ENCODE measurements at places on chromosomes 2 and 18.

DNA sequence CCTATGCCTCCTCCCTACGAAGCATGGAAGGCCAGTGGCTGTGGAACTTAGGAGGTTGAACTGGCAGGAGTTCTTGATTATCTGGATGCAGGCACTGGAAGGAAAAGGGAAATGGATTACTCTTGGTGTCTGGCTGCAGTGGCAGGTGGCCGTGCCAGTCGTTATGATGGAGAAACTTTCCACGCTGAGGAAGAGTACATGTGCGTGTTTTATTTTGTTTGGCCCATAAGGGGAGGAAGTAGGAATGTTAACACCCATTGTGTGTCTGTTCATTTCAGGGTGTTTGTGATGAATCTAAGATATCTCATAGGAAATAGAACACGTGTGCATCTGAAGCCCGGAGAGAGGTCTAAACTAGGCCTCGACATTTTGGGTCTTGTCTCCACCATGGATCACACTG is 122.8 kb upstream of the NFATC1 start:
- DNase-seq = no peak

GRCh38 chr18:4599312-4599711 is 144.2 kb upstream of the DLGAP1 start:
- DNase-seq = no peak

GRCh38 chr18:60502591-60502990 is 130.0 kb upstream of the MC4R start:
- DNase-seq = no peak

GRCh38 chr2:157418239-157418641 is 25.6 kb downstream of the CYTIP start:
- no peak for DNase-seq

DNA sequence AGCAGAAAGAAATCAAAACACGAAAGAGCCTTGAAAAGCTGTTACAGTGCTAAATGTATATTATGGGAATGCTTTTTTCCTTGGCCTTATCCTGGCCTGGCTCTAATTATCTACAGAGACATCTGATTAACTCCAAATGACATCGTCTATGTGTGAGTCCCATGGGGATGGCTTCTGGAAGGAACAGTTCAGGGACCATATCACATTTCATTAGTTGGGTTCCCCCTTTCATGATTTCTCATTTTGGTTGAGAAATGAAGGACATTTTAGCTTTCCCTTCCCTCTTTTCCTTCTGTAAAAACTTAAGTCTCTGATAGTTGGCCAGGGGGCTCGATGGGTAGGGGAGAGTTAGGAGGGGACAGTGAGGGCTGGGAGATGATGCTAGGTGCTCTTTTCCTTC is 116.7 kb downstream of the PRKCE start:
- DNase-seq = no peak

DNA sequence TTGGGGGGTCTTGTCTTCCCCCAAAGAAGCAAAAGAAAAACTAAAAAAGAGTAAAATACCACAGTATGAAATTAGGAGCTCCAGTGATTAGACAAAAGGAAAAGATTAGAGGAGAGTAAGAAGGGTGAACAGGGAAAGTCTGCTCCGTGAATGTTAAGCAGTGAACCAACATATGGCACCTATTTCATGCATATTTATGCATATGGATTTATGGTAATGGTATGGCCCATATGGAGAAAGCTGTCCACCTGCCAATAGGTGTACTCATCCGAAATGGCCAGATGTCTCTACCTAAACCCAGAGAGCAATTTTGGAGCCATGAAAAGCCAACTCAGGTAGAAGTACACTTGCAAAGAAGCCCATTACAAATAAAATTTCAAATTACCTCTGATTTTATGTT is 404.0 kb upstream of the RAB6C start:
- no peak for DNase-seq

GRCh38 chr2:234334151-234334550 is 162.7 kb downstream of the ARL4C start:
- no peak for DNase-seq

- DNase-seq = no peak
Observed at GRCh38 chr2:168194784-168195522, 52.4 kb downstream of the STK39 start.

- DNase-seq = no peak
Observed at GRCh38 chr2:200787351-200788120, 24.2 kb upstream of the BZW1 start.

DNA sequence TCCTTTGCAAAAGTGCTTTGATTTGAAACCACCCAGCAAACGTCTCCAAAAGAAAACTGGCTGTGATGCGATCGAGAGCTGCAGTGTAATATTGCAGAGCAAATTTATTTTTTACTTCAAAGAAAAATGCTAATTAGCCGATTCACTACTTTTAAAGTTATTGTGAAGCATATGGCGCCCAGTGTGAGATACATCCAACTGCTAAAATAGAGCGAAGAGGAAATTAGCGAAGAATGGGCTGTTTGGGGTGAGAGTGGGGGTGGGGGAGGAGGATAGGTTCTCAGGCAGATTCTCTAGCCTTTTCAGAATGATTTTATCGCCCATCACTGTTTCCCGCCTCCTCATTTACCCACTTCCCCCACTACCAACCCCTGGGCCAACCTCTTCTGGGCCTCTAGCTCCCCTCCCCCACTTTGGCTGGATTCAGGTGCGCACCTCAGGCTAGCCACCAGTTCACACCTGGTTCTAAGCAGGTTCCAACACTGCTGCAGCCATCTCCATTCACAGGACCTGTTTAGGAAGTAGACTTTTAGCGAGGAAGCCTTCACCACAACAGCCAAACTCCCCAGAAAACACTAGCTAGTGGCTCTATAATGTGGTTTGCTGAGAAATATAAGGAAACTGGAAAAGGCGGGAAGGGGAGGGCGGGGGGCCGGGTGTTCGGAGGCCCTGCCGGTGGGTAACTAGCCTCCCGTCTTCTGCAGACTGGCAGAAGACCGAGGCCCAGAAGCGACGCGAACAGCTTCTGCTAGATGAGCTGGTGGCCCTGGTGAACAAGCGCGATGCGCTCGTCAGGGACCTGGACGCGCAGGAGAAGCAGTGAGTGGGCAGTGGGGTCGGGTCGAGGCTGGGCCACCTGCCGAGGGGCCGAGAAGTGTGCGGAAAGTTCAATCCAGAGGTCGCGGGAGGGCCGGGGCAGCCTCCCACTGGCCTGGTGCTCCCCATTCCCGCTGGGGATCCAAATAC is 6.0 kb upstream of the OTX1 start:
- DNase-seq = no peak

DNA sequence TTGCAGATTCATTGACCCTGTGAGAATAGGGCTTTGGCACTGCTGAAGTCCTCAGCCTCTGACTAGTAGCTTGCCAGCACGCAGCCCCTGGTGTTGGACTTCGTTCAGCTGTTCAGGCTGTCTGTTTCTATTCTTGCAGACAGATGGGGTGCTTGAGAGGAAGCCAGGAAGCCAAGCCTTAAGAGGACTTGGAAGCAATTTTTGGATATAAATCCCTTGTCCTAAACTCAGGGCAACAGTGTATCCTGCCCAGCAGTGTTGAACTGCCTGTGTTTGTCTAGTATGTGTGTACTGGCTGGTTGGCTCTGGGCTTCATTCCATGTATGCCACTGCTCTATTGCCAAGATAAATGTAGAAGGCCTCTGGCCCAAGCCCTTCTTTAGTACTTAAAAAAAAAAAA is 108.6 kb downstream of the COMMD1 start:
- DNase-seq = no peak

GRCh38 chr18:36993068-36993467 is 164.1 kb downstream of the KIAA1328 start:
- no peak for DNase-seq

DNA sequence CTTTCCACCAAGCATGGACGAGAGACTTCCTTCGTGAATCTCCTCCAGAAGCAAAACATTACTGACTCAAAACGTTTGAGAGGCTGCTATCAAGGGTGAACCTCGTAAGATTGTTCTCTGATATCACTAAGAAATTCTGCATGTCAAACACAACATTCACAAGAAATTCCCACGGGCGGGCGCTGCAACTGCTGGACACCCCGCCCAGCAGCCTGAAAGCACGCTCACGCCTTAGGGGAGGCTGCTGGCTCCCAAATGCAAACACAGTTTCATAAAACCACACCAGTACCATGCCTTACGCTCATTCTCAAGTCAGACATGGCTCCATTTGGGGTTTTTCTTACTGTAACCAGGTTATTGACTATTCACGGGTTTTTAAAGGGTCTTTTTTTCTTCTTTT is 39.0 kb downstream of the MBP start:
- DNase-seq = no peak

DNA sequence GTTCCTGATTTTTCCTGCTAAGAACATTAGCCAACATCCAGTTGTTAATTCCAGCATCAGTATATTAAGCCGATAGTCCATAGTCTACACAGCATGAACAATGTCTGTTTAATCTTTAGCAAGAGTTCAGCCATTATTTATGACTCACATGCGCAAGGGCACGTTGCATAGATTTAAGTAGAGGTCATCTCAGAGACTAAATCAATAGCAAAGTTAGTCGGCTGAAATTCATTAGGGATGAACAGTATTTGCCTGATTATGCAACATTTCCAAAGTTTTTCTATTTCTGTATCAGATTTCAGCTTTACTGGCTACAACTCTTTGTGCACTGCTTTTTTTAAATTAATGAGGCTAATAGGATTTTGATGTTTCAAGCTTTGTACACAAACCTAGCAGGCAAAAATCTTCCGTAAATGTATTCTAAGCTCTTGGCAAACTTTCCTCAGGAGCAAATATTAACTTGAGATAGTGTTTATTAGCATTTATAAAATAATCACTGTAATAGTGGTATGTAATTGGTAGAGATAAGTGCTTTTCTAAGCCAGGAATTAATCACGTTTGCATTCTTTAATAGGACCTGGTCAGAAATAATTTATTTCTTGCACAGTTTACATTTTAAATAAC is 578.7 kb upstream of the ID2 start:
- DNase-seq = no peak

DNA sequence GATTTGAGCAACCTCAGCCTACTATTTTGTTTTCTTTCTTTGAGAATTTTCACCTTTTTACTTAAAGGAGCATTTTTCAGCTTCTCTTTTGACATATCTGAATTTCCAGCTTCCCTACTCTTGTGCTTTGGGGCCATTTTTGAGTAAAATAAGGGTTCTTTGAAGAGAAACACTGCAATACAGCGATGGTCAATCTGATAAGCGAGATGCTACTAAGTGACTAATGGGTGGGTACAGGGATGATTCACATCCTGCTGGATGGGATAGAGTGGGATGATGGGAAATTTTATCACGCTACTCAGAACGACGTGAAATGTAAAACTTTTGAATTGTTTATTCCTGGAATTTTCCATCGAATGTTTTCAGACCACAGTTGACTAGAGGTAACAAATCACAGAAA is 211.5 kb downstream of the TMEM247 start:
- no peak for DNase-seq

- no peak for DNase-seq
Observed at GRCh38 chr18:46321955-46322354, 217.8 kb downstream of the HAUS1 start.

DNA sequence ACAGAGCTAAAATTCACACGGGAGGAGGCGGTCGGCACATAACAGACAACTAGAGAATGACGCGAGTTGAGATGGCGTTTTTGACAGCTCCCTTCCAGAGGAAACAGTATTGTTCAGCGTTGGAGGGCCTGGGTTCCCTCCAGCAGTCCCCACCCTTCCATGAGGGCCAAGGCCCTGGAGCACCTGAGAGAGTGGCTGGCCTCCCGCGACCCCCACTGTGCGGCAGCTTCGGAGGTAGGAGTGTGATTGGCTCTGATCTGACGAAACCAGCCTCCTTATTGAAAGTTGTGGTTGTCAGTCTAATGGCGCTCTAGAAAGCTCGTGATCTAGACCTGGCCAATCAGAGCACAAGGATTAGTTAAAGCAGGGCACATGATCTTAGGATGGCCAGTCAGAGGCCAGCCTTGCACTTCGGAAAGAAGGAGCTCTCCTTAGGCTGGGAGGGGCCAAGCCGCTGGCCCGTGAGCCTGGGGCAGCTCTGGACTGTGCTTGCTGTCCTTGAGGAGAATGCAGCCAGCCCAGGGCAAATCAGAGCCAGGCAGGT is 104.5 kb upstream of the CELF4 start:
- no peak for DNase-seq

DNA sequence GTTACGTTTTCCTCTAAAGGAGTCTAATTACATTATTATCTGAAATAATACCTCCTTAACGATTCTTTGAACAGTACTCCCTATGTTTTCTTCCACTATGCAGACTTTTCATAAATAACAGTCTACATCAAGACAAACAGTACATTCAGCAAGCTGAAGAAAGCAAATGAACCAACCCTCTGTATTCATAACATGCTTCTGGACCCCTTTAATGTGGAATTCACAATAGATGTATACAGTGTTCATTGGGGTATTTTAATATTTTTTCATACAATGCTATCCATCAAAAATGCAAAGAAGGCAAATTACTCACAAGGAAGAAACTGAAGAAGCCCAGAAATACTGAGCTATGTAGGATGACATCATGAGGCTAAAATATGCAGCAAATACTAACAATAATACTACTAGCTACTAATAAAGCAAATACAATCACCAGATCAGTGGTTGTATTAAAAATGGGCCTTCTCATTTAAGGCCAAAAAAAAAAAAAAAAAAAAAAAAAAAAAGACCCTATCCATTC is 408.6 kb downstream of the MTX2 start:
- DNase-seq = no peak

- DNase-seq = no peak
Observed at GRCh38 chr2:191979221-191979730, 132.4 kb upstream of the CAVIN2 start.

DNA sequence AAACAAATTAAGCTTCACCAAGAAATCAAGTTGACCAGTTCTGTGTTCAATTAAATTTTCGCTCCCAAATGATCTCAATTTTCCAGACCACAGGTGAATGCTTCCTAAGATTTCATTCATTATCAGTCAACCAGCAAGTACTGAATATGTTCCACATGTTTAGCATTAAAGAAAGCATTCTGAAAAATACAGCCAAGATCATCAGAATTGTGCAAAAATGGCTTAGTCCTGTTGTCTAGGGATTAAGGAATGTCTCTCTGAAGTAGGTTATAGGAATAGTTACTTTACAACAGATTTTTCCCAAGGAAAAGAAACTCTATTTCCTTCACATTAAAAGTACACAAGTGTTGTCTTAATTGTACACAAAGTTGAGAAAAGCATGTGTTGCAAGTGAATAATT is 69.2 kb downstream of the NRXN1 start:
- DNase-seq = no peak

DNA sequence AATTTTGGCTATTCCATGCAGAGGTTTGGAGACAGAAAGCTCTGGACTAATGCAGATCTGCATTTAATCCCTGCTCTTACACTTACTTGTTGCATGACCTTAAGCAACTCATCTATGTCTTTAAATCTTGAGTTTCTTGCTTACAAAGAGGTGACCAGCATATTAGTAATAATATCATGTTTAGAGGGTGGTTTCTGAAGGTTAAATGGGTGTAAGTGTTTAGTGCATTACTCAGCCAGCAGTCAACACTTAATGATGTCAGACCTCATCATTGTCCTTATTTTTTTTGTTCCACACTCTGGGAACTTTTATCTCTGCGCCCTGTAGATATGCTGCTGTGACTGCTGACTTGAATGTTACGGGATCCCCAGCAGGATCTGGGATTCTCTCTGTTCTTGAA is 1.7 kb downstream of the IL1RL1 start:
- DNase-seq = no peak

All from central memory CD8-positive, alpha-beta T cell (primary cell).